ENCODE measurements at places on chromosomes 2 and 18.

DNA sequence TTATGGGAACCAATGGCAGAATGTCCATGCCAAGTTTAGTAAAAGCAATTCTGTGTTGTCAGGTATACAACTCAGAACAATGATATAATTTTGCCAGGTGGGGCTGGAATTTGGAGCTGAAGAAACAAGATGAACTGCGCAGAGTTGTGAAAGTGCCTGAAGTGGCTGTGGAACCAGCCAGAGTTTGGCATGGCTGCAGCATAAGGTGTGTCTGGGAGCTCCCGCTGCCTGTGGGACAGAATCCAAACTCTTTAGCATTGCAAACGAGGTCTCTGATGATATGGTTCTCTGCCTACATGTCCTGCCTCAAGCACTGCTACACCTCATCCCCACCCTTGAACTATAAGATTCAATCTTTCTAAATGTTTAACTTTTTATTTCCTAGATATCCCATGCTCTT, 909.7 kb downstream of the EPHA4 start:
- DNase-seq: no peak

DNA sequence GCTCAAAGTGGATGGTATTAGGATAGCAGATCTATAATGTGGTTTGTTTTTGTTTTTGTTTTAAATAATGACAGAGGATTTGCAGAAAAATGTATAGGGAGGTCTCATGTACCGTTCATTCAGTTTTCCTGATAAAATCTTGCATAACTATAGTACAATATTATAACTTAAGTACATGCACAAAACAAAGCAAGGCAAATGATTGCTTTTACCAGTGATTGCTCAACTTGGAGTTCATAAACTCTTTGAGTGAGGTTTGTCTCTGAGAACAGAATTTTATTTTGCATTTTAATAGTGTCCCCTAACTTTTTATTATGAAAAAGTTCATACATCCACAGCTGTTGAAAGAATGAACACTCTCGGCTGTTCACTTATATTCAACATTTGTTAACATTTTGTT, 96.6 kb downstream of the MAP4K4 start:
- DNase-seq: no peak

DNA sequence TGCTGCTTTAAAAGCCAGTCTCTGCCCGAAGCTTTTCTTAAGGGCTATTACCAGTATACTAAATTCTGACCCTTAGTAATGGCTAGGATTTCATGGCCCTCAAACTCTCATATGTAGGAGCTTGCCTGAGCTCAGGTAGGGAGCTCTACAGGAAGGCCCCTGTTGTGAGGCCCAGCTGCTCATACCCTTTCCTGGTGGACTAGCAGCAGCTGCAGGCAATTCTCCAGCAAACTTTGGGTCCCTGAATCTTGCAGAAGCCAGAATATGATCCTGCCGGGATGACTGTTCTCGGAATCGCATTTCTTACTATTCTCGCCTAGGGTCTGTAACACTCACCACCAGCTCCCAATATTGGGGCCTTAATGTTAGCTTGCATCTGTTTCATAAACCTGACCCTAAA, 106.4 kb upstream of the SERTAD2 start:
- no peak for DNase-seq

GRCh38 chr2:71551631-71551915, 98.2 kb downstream of the DYSF start:
- DNase-seq: no peak

GRCh38 chr2:185643434-185643833, 95.2 kb upstream of the FSIP2 start:
- no peak for DNase-seq

DNA sequence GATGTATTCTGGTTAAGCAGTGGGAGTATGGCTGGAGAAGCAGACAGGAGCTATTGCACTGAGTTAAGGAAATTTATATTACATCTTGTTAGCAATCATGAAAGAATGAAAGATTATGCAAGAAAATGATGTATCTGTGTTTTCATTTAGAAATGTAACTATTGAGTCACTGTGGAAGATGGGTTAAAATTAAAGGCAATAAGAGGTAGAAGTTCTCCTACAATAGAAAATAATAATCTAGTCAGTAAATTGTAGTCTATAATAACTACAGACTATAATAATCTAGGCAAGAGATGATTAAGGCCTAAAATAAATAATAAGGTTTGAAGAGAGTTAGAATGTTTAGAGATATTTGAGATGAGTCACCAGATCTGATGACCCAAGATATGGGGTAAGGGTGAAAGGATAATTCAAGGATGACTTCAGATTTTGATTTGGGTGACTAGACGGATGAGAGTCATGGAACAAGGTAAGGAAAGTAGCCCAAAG, 371.9 kb upstream of the KCNH7 start:
- peak; percentile 65 for DNase-seq

DNA sequence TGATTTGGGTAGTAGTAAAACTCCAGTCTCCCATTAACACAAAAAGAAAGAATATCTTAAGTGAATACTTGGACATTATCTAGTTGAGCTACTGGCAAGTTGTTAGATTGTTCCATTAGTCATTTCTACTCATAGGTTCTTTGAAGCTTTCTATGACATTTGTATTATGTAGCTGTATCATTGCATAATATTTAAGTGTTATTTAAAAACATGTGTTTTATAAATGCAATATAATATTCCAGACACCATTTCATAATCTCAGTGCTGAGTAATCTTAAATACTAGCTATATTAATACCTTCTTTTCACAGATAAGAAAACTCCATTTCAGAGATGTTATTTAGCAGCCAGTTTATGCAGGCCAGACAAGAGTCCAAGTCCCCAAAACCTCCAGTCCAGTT, 271.9 kb downstream of the NCKAP5 start:
- DNase-seq: no peak

DNA sequence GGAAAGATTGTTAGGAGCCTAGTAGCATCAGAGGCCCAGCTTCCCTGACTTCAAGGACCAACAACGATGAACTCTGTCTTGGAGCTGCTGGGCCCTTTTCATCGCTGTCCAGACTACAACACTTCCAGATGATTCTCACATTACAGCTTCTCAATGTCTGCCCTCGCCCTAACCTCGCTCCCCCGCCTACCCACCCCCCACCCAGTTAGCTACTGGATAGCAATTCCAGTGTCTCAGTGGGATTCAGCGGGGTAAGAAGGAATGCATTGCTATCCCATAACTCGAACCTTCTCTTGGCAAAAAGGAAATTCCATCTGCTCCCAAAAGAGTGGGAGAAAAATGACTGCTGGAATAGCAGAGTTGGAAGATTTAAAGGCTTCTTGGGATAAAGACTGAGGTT, 65.0 kb downstream of the RPL37A start:
- no peak for DNase-seq

GRCh38 chr2:180523621-180524340, 456.6 kb upstream of the UBE2E3 start:
- DNase-seq: peak; percentile 94

DNA sequence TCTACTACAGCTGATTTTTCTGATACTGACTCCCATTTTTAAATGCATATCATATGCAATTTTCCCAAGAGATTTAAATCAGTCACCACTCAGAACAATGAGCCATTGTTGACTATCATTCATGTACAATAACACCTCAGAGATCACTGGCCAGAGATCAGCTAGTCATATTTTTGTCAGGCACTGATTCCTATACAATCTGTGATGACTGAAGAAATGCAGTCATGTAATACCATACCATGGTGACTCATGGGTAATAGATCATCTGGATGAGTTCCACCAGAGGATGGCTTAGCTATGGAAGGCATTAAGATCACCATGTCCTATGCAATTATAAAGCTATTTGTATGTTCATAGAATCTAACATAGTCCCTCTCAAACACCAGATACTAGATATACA, 285.7 kb upstream of the DCC start:
- DNase-seq: no peak

DNA sequence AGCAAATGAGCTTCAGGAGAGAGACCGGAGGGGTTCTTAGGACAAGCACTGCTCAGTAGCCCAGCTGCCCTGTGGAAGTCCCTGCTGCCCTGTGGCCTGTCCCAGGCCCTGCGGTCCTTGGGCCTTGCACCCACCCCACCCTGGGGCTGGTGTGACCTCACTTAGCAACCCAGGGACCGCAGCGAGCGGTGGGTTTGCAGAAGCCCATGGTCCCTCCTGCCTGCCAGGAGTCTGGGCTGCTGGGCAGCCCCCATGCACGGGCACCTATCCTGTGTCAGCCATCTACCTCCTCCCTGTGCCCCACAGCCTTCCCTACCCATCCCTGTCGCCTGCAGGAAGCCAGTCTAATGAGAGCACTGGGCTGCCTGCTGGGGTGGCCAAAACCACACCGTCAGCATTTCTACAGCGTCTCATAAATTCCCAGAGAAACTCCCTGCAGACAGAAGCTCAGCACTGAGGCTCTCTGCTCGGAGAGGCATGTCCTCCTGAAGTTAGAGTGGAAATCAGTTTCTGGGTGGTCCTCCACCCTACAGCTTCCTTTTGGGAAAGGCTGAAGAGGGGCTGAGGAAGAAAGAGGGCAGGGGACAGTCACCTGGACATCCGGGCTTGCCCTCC, 231.1 kb upstream of the HS6ST1 start:
- no peak for DNase-seq

DNA sequence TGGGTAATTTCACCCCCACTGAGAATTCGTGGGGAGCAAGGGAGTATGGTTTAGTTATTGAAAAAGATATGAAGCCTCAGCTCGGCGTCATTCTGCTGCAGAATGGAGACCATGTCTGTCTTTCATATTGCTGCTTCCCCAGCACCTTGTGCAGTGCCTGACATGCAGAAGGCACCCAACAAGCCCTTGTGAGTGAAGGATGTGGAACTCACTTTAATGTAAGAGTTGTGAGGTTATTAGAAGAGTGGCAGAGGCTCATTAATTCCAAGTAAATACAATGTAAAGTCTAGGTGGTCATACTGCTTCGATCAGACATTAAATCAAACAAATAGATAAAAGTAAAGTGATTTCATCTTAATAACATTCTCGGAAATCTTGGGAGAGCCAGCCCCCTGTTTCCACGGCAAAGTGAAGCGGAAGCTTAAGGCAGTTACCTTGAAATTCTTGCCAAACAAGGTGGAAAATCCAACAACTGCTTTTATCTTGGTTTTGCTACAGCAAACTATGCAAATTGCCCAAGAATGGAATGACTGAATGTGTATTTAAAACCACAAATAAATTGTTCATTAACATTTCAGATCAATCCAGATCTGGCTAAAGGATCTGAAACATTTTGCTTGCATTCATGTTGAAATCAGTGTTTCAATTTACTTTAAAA, 9.6 kb downstream of the CFAP221 start:
- DNase-seq: no peak

GRCh38 chr2:143572421-143572820, 443.2 kb downstream of the ARHGAP15 start:
- DNase-seq: no peak

GRCh38 chr2:135573620-135574019, 42.3 kb downstream of the R3HDM1 start:
- DNase-seq: no peak

DNA sequence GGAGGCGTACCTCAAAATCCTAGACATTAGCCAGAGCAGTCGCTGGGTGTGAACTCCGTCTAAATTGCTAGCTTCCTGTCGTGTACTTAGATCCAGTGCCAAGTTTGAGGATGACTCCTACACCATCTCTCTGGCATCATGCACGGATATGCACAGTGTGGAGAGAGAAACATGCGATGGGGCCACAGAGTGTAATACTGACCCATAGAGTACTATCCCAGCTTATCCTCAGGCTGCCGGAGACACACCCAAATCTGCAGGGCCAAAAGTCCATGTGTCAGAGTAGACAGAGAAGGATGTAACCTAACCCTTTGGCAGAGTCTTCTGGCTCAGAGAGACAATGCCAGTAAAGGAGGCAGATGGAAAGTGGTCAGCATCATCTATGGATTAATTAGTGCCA, 84.2 kb downstream of the ARL4C start:
- no peak for DNase-seq

GRCh38 chr2:227720680-227721079, 2.9 kb upstream of the SLC19A3 start:
- DNase-seq: no peak

DNA sequence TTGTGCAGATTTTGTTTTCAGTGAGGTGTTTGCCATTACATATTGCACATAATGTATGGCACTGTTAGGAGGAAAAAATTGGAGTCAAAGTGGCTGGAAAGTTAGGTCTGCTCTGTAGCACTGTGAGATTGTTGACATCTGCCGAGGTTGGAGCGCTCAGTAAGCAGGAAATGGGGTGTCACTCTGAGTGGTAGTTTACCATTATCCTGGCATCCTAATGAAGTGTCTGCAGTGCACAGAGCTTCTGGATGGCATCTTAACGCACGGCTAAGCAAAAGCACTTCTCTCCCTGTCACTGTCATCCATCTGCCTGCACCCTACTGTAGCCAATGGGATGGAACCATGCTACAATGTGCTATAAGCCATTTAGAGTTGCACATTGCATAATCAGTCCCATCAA, 561.9 kb downstream of the ARHGAP15 start:
- no peak for DNase-seq

GRCh38 chr2:127421116-127421800, 3.0 kb downstream of the PROC start:
- DNase-seq: no peak

- DNase-seq: peak; percentile 95
These were observed at the start of gene OLA1 for GRCh38 chr2:174248187-174248997. Gene OLA1, minus strand, starts transcription at chr2:174248532. Its CDS starts 1,717 bp downstream, at chr2:174246815.

DNA sequence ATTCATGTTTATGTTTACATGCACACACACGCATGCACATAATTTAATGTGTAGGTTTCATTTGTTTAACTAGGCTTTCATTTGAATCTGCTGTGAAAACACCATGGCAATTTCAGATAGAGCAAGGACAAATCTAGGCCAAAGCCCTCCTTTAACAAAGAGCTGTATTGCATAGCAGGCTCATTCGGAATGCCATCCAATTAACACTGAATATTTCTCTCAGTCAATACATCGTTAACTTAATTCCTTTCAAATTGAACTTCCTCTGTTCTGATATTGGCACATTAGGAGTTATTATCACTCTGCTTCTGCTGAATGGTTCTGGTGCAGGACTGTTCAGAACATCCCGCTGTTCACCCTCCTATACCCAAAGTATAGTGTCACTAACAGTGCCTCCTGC, 435.1 kb upstream of the CDH20 start:
- no peak for DNase-seq

DNA sequence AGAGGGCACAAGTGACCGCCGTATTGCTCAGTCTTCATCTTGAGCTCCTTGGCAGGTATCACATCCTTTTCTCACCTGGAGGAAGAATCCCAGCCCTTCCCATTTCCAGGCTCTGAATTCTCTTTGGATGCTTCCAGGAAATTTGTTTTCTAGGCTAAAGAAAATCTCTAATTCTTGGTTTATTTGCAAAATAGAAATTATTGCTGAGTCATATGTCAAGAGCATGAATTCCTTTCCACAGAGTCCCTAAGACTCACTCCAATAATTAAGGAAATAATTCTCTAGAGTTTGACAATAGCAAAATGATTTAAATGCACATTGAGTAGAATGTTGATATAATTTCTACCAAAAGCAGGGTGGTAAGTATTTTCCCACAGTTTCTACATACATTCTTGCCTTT, 16.3 kb upstream of the CCDC68 start:
- no peak for DNase-seq

GRCh38 chr18:59546188-59546587, 151.0 kb downstream of the CCBE1 start:
- DNase-seq: peak; percentile 67

GRCh38 chr2:198144660-198145059, 340.3 kb downstream of the PLCL1 start:
- DNase-seq: no peak

Measured in EL (cell line).